ENCODE measurements at places on chromosomes 13 and 19.
A peak's percentile ranks its signal among the peaks of the same experiment; 100 is the strongest.

- DNase-seq: no peak
These were observed 44.9 kb downstream of the ZNF823 start for GRCh38 chr19:11693505-11694499.

DNA sequence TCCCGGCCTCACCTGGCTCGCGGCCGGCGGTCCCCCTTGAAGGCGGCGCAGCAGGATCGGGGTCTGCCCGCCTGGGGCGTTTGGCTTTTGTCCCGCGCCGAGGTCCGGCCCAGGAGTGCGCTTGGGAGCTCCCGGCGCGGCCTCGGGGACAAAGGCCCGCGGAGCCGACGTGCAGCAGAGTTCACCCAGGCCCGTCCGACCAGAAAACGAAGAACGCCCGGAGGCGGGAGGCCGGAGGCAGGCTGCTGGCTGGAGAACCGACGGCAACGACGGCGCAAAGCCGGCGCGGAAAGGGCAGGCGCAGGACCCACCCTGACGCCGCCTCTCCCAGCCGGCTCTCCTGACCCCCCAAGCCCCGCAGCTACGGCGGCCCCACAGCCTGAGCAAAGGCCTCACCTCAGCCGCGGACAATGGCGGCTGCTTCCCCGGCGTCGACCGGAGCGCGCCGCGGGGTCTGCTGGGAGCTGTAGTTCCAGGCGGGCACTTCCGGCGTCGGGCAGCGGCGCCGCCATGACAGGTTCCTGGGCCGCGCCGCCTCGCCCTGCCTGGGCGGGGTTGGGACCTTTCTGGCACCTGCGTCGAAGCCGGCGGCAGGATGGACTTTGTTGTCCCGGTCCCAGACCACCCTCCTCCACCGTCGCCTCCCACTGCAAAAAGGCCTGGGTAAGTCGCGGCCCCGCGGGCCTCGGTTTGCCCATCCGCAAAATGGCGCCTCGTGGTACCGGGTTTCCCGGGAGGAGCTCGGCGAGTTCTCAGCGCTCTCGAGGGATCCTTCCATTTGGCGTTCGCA is at the start of gene ZNF606:
Gene ZNF606 (minus strand): TSS at position 437 of the 790 bp plus-strand sequence. CDS start 1,501 bp downstream, outside the sequence.
- DNase-seq: peak; percentile 65

- no peak for DNase-seq
These were observed 353.8 kb downstream of the DNAJC15 start for GRCh38 chr13:43377149-43377548.

DNA sequence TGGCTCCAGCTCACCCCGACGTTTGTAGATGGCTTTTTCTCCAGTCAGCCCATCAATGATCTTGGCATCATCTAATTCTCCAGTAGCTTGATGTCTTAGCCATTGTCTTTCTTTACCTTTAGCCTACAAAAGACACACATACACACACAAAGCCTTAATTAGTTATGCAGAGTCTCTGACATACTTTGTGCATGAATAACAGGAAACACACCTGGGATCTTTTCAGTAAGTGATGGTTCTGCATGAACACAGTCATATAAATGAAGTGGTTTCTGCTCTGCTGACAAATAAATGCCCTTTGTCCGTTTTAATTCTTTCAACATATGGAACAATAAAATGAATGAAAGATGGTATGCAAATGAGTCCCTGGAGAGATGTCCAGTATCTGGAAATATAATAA is 133.3 kb downstream of the RGCC start:
- DNase-seq: no peak

DNA sequence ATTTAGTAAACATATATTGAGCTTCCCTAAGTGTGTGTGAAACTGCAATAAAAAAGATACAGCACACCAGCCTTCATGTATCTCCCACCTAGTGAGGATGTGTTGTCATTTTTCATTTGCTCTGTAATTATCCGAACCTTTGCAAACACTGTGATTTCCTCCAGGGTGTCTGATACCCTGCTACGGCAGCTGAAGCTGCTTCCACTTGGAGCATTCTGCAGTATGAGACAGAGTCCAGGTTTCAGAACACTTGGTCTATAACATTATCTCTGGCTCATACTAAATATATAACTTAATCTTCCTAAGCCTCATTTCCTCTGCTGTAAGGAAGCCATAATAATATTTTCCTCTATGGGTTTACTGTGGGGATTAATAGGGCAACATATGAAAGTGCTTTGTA is 1338.1 kb upstream of the SLC10A2 start:
- DNase-seq: no peak

DNA sequence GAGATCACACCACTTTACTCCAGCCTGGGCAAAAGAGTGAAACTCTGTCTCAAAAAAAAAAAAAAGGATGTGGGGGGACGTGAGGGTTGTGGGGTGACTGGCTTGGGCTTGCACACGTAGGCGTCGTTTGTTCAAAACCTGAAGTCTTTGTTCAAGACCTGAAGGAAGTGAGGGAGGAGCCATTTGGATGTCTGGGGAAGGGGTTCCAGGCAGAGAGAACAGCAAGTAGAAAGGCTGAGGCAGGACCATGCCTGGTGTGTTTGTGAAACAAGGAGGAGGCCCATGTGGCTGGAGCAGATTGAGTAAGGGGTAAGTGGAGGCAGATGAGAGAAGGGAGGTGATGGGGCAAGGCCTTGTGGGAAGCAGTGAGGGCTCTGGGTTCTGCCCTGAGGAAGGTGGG is 27.8 kb downstream of the PIN1 start:
- no peak for DNase-seq

- no peak for DNase-seq
These were observed 6.0 kb upstream of the TCF3 start for GRCh38 chr19:1658150-1659083.

GRCh38 chr19:30086220-30086619 is 144.2 kb downstream of the URI1 start:
- DNase-seq: no peak

GRCh38 chr13:104841110-104841509 is 1694.4 kb downstream of the EFNB2 start:
- DNase-seq: no peak

DNA sequence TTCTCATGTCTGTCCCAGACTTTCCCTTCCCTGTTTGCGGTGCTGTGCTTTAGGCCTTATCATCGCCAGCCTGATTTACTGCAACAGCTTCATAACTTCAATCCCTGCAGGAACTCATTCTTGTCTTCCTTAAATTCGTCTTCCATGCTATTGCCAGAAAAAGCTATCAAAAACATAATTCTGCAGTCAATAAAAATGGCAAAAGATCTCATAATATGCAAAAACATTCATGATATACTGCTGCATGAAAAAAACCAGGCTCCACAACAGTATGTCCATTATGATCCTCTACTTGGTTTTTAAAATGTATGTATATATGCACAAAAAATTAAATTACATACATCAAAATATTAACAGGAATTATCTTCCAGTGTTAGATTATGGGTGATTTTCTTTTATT is 28.4 kb downstream of the TGDS start:
- no peak for DNase-seq

DNA sequence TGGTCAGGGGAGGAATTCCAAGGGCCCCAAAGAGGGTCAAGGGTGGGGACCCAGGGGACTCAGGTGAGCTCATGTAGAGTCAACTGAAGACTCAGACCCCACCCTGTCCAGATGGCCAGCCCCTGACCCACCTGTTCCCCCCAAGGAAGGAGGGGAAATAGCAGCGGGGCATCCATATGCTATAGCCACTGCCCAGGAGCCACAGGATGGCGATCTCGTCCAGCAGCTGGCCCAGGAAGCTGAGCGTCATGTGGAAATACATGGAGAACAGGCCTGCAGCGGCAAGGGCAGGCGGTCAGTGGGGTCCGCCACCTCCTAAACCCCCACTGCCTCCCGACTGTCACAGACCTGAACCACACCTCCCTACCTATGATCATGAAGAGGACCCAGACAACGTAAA is 21.4 kb downstream of the ACER1 start:
- no peak for DNase-seq

GRCh38 chr13:39186205-39186875 is 148.1 kb downstream of the NHLRC3 start:
- DNase-seq: no peak

- DNase-seq: no peak
These were observed 138.5 kb upstream of the TMTC4 start for GRCh38 chr13:100812982-100813584.

- no peak for DNase-seq
These were observed 131.8 kb upstream of the PEG3 start for GRCh38 chr19:56972291-56972841.

GRCh38 chr19:19900139-19900728 is 512 bp upstream of the ZNF93 start:
- no peak for DNase-seq

DNA sequence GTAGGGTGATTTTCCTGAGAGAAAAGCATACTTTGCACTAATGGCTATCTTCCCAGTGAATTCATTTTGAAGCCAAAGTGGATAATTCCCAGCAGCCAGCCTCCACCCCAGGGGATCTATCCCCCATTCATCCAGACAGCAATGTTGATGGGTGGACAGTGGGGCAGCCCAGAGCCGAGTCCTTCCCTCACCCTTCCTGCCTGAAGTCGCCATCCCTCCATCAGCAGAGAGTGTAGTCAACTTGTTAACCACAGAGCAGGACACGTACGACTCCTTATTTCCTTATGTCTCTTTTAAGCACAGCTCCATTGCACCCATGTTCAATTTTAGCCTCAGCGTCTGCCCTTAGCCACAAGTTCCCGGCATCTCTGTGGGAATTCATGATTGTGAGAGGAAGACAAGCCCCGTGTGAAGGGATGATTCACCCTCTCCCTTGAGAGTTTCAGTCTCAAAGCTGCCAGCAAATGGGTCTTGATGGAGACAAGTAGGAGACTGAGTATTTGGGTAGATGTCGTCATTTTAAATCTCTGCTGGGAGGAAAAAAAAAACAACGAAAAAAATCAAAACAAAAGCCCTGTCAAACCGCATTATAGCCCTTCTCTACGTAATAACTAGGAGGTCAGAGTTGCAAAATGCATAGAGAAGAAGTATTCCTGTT is 58.3 kb upstream of the MEDAG start:
- no peak for DNase-seq

DNA sequence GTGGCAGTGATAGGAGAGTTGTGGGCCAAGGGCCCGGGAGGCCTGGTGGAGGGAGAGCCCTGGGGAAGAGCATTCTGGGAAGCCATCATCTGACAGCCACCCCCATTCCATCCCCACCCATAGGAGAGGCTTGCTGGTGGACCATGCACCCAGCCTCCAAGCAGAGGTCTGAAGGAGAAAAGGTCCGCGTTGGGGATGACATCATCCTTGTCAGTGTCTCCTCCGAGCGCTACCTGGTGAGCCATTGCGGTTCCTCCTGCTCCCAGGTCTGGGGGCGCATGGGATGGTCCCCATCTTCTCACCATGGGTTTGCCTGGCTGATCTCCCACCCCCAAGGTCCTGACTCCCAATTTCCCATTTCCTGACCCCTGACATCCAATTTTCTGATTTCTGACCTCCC is 10.5 kb downstream of the RYR1 start:
- DNase-seq: no peak

DNA sequence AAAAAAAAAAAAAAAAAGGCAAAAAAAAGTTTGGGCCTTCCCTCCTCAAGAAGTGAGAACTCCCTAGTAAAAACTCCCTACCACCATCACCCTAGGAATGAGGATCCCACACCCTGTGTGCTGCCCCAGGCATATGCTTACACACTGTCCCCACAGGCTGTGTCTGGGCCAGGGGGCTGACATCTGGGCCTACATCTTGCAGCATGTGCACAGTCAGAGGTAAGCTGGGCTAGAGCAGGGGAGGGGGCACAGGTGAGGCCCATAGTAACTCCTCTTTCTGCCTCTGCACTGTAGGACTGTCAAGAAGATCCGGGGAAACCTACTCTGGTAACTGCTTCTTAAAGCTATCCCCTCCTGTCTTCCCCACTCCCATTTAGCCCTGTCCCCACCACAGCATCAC is 1.0 kb downstream of the HAUS5 start:
- no peak for DNase-seq

GRCh38 chr13:106499896-106500295 is 35.6 kb downstream of the EFNB2 start:
- no peak for DNase-seq

DNA sequence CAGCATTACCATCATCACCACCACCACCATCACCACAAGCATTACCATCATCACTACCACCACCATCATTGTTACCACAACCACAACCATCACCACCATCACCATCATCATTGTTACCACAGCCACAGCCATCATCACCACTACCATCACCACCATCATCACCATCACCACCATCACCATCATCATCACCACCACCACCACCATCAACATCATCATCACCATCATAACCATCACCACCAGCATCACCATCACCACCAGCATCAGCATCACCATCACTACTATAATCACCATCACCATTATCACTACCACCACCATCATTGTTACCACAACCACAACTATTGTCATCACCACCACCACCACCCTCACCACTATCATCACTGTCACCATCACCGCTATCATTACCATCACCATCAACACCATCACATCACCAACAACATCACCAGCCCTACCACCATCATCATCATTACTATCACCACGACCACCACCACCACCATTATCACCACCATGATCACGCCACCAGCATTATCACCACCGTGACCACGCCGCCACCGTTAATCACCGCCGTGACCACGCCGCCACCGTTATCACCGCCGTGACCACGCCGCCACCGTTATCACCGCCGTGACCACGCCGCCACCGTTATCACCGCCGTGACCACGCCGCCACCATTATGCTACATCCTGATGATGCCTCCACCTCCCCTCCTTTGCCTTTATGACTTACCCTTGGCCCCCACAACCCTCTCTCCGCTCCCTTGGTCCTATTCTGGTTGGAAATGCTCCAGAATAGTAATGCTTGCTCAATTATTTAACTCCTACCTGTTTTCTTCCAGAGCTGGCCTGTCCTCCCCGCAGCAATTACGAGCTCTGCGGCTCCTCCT is 10.0 kb upstream of the FXYD3 start:
- no peak for DNase-seq

GRCh38 chr19:2578901-2579677 is 103.2 kb downstream of the GADD45B start:
- DNase-seq: peak; percentile 30

GRCh38 chr13:101661839-101662238 is 209.4 kb downstream of the ITGBL1 start:
- no peak for DNase-seq

DNA sequence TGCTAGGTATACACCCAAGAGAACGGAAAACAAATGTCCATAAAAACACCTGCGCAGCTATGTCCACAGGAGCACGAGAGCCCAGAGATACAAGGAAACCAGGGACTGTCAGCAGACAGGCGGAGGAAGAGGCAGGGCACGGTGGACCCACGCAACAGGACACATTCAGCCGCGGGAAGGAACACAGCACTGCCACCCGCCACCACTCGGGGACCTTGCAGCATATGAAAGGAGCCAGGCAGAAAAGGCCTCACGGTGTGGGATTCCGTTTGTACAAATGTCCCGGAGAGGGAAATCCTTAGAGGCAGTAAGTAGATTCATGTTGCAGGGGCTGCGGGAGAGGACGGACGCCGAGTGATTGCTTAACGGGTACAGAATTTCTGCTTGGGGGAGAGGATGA is 7.8 kb downstream of the HSPBP1 start:
- no peak for DNase-seq

DNA sequence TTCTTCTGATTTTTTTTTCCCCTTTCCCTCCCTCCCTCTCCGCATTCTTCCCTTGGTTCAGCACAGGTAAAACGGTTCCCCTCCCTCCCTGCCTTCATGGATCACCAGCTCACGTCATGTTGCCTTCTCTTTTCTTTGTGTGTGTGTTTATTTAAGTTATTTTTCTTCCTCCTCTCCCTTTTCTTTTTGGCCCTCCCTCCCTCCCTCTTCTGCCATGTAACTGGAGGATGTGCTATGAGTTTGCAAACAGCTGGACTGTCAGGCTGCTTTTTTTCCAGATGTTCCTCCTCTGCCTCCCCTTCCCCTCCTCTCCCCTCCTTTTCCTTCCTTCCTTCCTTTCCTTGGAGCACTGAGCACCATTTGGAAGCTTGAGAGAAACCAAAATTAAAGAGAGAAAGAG is 2.0 kb downstream of the LENG9 start:
- no peak for DNase-seq
